ENCODE measurements at places on chromosomes 5 and 9. TPM values are rescaled to one million over a fixed set of nuclear protein-coding genes. Genes with fewer than 3 reads are reported as not detected.

Gene ALDOB
- total RNA-seq, result not detected

Gene PCDHA6
- total RNA-seq, result not detected

Gene FGD3
- total RNA-seq, result 102 TPM

Gene LRRTM2
- 0.23 TPM for total RNA-seq

Gene PCDHB14
- total RNA-seq, result not detected

Gene LEAP2
- 2.5 TPM for total RNA-seq

Gene ZBTB34
- 8.2 TPM for total RNA-seq

Data from activated CD4-positive, alpha-beta memory T cell treated with anti-CD3 and anti-CD28 coated beads, Interleukin-2, amount 10 ng/mL, durations not matched to agents 7 days and 5 days (primary cell).